Foreskin fibroblast (primary cell): ENCODE measurements at places on chromosomes 1 and 21.
A peak's percentile ranks its signal among the peaks of the same experiment; 100 is the strongest.

GRCh38 chr1:52727114-52727586, 897 bp downstream of the ZYG11B start:
- DNase-seq, result peak; percentile 40

DNA sequence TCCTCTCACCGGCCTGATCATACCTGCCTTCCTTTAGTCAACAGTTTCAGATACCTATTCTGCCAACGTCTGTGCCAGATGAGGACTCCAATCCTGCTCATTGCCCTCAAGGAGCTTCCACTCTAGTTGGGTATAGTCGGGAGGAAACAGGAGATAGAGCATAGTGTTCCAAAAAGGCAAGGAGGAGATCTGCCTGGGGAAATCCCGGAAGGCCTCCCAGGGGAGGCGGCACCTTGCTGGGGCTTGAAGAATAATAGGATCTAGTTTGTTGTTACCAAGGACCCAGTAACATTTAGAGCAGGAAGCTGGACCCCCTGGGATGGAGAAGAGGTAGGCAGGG, 12.3 kb downstream of the LDLRAP1 start:
- no peak for DNase-seq

- DNase-seq, result no peak
Measured at GRCh38 chr1:31615939-31616338, 1.6 kb upstream of the HCRTR1 start.

DNA sequence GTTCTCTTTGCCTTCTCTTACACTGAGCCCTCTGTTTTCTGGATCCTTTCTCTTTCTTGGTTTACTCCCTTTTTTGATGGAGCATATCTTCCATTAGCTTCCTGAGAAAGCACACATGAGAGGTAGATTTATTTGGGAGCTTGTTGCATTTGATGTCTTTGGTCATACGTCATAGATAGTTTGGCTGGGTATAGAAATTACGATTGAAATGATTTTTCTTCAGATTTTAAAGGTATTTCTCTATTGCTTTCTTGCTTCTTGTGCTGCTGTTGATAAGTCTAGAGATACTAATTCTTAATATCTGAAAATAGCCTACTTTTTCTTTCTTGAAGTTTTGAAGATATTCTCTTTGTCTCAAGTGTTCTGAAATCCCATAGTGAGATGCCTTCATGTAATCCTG, 45.3 kb upstream of the RUNX3 start:
- no peak for DNase-seq

- DNase-seq, result no peak
Measured at GRCh38 chr1:83860490-83861221, 138.3 kb downstream of the TTLL7 start.

DNA sequence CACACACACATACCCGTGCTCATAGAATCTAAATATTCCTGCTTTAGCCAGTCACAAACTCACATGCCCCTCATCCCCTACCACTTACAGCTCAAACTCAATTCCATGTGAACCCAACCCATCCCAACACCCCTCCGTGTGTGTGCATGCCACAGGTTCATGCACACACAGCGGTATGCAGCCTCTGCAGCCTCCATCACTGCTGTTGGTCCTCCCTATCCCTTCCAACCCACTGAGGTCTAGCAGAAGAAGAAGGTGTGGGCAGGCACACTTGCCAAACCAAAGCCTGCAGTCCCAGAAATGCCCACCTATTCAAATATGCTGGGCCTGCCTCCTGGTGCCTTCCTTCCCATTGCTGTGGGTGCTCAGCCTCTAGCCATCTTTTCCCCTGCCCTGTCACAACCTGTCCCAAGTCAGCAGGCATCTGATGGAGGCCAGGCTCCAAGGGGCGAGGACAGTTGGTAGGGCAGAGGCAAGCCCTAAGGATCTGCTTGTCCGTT, 26.2 kb downstream of the SLC2A1 start:
- DNase-seq, result no peak

DNA sequence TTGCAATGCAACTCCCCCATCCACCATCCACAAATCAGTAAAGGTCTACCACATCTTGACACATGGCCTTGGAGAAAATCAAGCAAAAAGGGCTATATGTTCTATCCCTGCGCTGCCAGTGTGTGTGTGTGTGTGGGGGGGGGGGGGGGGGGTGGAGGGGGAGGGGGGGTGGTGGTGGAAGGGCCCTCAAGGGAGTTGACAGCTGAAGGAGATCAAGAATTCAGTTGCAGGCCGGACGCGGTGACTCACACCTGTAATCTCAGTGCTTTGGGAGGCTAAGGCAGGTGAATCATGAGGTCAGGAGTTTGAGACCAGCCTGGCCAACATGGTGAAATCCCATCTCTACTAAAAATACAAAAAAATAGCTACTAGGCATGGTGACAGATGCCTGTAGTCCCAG, 37.6 kb upstream of the CLIC4 start:
- DNase-seq, result peak; percentile 46

DNA sequence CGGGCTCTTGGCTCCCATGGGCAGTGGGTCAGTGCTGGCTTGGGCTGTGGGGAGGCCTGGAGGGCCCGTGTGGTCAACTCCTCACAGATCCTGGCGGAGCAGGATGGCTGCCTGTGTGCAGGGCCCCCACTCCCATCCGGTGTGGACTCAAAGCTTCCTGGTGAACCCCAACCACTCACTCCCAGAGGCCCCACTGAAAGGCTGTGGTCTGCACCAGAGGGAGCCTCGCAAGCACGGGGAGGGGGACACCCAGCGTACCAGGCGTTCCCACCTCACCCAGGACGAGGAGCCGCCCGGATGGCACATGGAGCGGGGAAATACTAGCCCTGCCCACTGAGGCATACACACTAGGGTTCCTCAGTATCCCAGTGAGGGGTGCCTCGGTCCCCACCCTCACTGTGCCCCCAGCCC, 75.4 kb upstream of the ACTRT2 start:
- DNase-seq, result no peak

DNA sequence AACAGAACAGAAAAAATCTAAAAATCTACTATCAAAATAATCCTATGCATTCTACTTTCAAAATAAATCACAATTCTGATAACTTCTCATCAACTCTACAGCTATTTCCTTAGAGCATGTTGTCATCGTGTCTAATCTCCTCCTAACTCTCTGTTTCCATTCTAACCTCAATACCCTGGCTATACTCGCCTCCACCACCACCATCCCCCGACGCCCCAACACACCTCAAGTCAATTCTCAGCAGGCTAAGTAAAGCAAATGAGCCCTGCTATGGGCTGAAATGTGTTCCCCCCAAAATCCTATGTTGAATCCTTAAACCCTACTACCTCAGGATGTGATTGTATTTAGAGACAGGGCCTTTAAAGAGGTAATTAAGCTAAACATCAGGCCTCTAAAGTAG, 34.6 kb downstream of the NRDC start:
- DNase-seq, result no peak

GRCh38 chr1:52588535-52588934, 13.6 kb upstream of the GPX7 start:
- DNase-seq, result no peak

- DNase-seq, result no peak
Measured at GRCh38 chr1:166064951-166065350, 101.8 kb downstream of the FAM78B start.

- peak; percentile 52 for DNase-seq
Measured at GRCh38 chr1:1959840-1960479, 40.9 kb upstream of the TMEM52 start.

DNA sequence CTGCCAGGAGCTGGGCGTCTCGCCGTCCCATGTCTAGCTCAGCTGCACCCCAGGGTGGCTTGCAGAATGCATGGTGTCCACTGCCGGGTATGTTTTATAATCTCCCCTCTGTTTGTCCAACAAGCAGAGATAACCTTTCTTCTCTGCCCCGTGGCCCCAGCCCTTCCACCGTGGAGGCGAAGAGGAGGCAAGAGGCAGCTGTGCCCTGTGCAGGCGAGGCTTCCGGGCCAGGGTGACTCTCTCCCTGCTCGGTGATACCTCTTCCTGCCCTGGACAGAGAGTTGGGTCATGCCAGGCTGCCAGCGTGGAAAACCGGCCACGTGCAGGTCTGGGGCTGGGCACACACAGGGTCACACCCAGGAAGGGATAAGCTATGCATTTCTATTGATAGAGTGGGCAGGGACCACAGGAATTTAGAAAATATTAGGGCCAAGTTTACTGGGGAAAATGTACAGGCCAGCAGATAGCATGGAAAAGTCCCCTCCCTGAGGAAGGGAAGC, at the start of gene TFF2:
TFF2 (minus strand) TSS at position 68 of the 500 bp plus-strand sequence; CDS start at position 31, 37 bp downstream.
- DNase-seq, result no peak

DNA sequence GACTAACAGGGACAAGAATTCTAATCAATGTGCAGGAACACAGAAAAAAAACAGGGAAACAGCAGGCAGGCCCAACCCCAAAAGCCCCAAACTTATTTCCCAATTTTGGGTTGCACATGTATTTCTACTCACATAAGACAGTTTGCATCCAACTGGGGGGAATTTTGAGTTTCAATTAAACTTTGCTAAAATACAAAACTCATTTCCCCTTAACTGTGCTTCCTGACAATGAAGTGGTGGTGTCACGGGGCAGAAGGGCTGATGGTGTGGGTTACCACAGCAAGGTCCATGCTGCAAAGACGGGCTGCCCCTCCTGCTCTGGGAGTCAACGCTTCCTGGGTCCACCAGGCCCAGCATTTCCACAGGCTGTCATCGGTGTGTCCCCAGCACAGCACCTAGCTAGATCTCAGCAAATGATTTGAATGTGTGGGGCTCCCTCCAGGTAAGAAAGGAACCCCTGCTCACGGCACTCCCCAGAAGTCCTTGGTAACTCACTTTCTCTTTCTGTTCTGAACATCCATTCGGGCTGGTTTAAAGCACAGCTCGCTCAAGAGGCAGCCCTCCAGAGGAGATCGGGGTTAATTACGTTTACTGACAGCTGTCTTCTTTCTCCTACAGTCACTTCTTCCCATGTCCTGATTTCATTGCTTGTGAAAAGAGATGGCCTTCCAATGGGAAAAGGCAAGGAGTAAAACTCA, 27.4 kb downstream of the HIVEP3 start:
- DNase-seq, result no peak
